NCI-H446 treated with DMSO at 0.1 percent for 48 hours (cell line): ENCODE measurements at places on chromosomes 7 and 10.
A peak's percentile ranks its signal among the peaks of the same experiment; 100 is the strongest.

DNA sequence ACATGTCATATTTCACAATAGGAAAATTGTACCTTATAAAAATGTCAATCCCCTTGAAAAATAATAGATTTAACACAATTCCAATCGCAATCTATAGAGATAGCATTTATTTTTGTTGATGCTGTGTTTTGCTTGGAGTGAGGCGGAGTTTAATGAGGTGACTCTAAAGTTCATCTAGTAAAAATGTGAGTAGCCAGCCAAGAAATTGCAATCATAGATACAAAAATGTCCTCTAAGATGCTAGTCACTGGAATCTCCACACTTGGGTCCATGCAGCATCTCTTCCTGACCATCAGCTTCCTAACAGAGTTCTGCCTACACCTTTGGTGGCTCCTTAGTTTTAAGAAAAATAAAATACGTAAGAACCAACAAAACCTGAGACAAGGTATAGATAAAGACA is 44.9 kb downstream of the GLI3 start:
- no peak for DNase-seq

DNA sequence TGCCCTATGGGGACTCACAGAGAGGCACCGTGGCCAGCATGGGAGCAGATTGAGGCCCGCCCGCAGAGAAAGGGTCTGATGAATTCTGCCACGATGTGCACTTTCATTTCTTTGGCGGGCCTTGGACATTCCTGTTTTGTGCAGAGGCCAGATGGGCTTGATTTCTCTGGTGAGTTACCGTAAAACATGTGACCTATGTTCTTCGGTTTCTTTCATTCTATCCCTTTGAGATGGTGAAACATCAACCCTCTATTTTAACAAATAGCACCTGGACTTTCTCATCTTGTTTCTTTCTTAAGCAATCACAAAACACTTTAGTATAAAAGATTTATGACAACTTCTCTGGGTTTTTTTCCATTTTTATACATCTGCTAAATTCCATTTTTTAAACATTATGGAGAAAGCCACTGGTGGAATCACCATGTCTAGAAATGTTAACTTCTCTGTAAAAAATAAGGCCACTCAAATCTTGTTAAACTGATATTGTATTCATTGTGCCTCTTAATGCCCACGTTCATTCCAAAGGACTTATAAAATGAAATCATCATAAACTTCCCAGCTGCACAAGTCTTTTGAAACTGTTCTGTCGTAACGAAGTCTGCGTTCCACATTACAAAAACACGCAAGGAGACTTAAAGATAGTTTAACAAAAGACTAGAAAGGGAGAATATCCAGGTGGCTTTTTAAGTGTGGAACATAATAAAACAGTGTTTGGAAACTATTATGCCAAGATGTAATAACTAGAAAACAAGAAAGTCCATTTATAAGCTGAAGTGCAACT is 21.4 kb upstream of the ODAD2 start:
- no peak for DNase-seq

- DNase-seq: no peak
Observed at GRCh38 chr10:130689743-130690626, 553.8 kb downstream of the GLRX3 start.

DNA sequence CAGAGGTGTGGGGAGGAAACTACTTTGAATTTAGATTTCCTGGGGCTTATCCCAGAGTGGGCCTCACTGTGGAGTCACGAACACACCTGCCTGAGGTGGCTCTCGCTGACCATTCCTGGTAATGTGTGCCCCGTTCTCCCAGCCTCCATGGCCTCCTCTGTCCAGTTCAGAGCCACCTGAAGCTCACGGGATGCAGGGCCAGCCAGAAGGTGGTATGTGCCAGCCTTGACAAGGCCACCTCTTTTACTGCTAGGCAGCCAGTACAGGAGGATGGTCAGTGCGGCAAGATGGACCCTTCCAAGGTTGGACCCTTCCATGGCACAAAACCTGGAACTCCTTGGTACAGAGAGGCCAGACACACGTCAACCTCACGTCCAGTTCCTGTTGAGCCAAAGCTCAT is 210.3 kb downstream of the DNAJB6 start:
- DNase-seq: no peak

- DNase-seq: no peak
Observed at GRCh38 chr7:109752068-109752467, 1182.4 kb downstream of the DNAJB9 start.

- DNase-seq: no peak
Observed at GRCh38 chr7:6258440-6259182, 13.8 kb downstream of the CYTH3 start.

DNA sequence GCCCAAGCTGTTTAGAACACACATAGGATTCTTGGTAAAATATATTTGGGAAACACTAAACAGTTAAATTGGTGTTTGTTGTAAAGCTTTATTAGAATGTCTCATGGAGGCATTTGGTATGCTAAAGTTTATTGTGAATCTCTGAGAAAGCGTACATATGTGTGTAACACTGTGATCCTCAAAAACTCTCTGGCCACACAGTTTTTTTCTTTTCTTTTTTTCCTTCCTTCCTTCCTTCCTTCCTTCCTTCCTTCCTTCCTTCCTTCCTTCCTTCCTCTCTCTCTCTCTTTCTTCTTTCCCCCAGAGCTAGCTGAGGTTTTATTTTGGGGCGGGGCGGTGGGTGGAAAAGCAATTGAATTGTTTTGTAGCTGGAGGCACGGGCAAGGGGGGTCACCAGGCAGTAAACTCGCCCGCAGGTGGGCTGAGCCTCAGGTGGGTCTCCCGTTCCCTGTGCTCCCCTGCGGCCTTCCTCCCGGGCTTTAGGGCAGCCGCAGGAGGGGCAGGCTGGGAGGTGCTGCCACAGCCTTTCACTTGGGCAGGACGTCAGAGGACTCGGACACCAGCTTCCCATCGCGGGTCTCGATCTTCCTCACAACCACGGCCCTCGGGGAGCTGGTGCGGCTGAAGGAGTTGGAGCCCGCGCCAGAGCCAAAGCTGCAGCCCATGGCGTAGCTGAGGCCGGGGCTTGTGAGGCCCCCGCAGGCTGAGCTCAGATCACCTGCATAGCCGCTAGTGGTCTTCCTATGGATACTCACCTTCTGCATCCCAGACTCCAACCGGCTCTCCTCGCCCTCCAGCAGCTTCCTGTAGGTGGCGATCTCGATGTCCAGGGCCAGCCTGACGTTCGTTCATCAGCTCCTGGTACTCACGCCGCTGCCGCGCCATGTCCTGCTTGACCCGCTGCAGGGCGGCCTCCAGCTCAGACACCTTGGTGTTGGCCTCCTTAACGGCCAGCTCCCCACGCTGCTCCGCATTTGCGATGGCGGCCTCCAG is 459.0 kb downstream of the GATA3 start:
- no peak for DNase-seq

GRCh38 chr10:2731940-2732339 is 335.4 kb upstream of the PFKP start:
- DNase-seq: no peak

DNA sequence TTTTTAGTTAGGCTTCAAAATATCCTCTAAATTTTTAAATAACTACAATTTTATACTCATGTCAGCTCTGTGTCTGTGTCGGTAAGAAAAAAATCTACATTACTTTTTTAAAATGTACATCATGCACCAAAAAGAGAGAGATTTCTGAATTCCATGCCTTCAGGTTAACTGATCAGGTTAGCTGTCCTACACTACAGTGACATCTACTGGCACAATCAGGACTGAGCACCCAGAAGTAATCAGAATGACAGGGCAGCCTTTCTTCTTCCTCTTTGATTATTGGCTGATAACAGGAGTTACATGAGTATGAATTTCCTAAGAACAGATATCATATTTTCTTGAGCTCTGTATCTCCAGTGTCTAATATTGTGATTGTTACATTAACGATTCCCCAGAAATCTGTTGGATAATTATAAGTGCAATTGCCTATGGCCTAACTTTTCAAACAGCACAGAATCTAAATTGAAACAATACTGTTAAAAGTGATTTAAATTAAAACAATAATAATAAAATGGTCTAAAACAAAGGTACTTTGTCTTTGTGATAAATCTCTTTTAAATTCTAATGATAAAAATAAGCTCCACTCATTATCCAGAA is 41.8 kb upstream of the HYCC1 start:
- DNase-seq: peak; percentile 51

DNA sequence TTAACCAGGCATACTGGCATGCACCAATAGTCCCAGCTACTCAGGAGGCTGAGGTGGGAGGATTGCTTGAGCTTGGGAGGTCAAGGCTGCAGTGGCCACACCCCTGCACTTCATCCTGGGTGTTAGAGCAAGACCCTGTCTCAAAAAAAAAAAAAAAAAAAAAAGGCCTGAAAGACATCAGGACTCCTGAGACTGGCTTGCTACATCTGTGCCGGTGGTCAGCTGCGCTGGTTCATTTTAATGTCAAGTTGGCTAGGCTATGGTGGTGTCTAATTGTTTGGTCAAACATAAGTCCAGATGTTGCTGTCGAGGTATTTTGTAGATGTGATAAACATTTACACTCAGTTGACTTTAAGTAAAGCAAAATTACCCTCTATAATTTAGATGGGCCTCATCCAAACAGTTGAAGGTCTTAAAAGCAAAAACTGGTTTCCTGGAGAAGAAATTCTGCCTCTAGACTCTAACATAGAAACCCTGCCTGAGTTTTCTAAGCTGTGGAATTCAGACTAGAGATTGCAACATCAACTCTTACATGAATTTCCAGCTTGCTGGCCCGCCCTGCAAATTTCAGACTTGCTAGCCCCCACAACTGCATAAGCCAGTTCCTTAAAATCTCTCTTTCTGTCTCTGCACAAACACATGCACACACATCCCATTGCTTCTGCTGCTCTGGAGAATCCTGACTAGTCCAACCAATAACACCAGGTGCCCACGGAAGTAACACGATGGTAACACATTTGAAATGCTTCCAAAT is 18.2 kb downstream of the MYOF start:
- DNase-seq: no peak

DNA sequence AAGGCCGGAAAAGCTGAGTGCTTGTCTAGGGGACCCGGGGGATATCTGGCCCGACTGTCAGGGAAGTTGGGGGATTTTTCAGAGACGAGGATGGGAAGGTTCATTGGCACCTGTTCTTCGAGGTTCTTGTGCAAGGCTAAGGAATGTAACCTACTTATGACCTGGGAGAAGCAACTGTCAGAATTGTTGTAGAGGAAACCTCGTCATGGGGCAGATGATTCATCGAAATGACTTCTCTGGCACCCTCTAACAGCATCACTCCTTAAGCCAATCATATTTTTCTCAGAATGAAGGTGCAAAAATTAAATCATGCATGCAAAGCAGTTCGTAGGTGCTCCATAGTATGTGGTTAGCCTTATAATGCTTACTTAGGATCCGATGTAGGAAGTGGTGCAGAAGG is 58.6 kb downstream of the PLXDC2 start:
- no peak for DNase-seq

DNA sequence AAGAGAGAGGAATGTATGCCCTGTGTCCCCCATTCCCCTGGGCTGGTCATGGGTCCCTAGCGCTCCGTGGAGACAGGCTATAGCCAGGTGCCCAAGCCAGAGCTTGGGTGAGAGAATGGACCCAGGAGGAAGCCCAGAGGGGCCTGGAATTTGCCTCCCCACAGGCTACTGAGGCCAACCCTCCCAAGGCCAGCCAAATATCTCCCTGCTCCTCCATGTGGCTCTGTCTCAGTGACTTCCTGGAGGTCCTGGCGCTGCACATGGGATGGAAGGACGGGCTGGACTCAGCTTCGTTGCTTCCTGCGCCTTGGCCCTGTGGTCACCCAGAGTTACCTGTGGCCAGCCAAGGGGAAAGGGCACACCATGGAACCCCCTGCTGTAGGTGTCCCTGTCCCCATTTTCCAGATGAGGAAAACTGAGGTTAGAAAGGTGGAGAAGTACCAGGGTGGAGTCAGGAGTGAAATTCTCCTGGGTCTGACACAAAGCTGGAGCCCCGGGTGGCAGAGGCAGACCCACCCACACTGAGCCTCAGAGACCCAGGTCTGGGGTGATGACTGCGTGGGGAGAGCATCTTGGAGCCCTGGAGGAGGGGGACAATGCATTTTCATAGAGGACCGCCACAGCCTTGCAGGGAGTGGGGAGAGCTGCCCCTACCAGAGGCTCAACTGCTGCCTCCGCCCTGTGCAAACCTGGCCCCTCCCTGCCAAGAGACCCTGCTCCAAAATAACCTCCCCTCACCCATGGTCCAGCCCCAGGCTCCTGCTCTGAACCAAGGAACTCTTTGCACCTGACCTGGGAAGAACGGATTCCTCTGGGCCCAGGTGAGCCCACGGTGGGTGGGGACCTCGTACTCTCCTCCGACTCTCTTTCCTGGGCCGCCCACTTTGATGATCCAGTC is 42.6 kb downstream of the TMEM270 start:
- no peak for DNase-seq

- DNase-seq: no peak
Observed at GRCh38 chr7:111145472-111145871, 54.5 kb downstream of the LRRN3 start.

- no peak for DNase-seq
Observed at GRCh38 chr7:133360201-133360600, 107.3 kb downstream of the EXOC4 start.

DNA sequence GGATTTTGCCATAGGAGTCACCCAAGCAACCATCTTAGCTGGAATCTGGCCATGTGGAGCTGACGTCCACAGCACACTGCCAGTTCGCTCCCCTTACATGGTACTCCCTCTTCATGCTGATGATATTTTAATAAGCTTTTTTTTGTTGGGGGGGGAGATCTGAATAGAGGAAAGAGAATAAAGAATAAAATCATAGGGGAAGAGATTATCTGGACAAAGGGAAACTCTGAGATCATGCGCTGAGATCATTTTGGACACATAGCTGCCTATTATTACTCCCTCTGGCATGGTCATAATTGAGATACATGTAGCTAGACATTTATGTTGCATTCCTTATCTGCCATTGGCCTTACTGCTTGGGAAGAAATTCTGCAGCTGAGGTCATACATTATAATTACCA is 282.7 kb downstream of the HTR7 start:
- DNase-seq: no peak

DNA sequence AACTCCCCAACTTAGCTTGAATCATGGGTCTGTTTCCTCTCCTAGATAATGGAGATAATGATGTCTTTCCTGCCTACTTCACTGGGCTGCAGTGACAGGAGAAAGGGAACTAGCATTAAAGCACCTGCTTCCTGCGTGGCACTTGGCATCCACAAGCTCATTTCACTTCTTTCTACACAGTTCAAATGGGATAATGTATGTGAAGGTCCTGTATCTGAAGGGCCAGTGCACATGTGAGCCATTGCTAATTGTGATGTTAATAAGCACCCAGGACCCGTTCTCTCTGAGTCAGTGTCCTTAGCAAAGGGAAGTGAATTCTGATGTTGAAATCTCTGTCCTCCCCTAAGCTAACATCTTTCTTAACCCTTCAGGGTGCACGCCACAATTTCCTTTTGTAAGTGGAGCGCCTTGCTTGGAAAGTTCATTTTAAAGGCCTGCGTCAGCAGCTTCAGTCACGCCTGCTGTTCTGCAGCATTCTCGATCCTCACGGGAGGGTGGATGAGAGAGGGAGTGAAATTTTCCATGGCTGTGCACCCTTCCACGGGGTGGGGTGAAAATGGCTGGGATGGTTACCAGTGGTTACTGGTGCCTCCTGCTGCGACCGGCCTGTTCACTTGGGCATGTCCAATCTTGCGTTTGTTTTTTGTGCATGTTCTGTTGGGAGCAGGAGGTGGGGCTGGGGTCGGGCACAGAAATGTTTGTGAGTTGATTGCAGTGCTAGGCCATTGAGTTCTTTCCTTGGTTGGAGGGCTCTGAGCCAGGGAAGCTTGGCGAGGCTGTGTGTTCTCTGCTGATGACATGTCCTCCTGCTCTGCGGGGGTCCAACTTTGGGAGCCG is 59.2 kb downstream of the HK1 start:
- DNase-seq: peak; percentile 67

GRCh38 chr10:43231523-43232078 is 35.3 kb downstream of the RASGEF1A start:
- DNase-seq: no peak
